ENCODE measurements at places on chromosomes 4 and X.

- ATAC-seq = no peak
Observed at GRCh38 chr4:149403081-149403480, 412.6 kb downstream of the IQCM start.

DNA sequence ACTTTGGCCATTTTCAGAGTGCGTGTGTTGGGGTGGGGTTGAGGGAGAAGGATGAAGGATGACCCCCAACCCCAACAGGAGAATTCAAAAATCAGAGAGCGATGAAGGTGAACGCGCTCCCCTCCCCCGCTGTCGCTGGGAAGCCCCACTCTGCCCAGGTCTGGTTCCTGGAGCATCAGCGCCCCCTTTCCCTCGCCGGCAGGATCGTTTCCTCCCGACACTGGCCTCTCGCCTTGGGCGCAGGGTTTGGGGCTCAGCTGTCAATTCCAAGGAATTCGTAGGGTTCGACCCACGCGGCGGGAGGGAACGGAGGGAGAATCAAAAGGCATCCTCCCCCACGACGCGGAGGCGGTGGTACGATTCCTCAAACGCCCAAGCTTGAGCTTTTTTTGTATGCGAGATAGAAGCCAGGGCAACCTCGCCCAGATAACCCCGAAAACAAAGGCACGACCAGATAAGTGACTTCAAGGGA, 1.0 kb upstream of the PDGFRA start:
- ATAC-seq = peak; percentile 77

- ATAC-seq = no peak
Observed at GRCh38 chr4:63717384-63717783, 691.9 kb downstream of the TECRL start.

GRCh38 chrX:123990602-123991001, 29.1 kb downstream of the STAG2 start:
- no peak for ATAC-seq

DNA sequence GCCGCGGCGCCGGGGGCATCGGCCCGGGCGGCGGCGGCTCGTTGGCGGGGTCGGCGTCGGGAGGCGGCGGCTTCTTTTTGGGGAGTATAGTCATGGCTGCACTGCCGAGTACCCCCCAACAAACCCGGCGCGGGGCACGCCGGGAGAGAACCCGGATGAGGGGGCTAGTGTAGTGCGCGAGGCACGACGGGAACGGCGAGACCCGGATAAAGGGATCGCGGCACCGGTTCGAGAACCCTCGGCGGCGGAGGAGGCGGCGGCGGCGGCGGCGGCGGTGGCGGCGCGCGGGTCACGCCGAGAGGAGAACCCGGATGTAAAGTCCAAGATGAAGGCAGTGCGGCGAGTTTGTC, at the start of gene OTUD5:
Gene OTUD5, minus strand, starts transcription at position 131 of the 350 bp plus-strand sequence. Its CDS starts 37 bp downstream, at position 94.
- peak; percentile 46 for ATAC-seq

- ATAC-seq = no peak
Observed at GRCh38 chr4:115575851-115576250, 462.4 kb upstream of the NDST4 start.

DNA sequence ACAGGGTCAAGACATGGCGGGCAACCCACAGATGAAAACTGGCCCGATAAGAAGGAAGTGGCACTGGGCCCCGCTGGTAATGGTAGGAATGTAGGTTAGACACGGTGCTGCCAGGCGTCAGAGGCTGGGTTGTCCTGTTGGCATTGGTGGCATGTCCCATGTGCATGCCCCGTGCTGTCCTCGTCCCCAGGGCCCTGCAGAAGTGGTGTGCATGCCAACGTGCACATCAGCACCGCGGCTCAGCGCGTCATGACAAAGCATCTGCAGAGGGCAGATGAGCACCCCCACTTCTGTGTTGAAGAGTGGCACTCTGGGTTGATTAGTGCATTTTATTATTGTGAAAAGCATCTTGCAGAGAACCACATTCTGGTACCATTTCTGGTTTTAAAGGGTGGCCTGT, 35.6 kb downstream of the NELFA start:
- ATAC-seq = no peak

- ATAC-seq = peak; percentile 18
Observed at GRCh38 chr4:54659313-54659712, 1.6 kb downstream of the KIT start.

- no peak for ATAC-seq
Observed at GRCh38 chr4:5931526-5931925, 38.6 kb upstream of the CRMP1 start.

DNA sequence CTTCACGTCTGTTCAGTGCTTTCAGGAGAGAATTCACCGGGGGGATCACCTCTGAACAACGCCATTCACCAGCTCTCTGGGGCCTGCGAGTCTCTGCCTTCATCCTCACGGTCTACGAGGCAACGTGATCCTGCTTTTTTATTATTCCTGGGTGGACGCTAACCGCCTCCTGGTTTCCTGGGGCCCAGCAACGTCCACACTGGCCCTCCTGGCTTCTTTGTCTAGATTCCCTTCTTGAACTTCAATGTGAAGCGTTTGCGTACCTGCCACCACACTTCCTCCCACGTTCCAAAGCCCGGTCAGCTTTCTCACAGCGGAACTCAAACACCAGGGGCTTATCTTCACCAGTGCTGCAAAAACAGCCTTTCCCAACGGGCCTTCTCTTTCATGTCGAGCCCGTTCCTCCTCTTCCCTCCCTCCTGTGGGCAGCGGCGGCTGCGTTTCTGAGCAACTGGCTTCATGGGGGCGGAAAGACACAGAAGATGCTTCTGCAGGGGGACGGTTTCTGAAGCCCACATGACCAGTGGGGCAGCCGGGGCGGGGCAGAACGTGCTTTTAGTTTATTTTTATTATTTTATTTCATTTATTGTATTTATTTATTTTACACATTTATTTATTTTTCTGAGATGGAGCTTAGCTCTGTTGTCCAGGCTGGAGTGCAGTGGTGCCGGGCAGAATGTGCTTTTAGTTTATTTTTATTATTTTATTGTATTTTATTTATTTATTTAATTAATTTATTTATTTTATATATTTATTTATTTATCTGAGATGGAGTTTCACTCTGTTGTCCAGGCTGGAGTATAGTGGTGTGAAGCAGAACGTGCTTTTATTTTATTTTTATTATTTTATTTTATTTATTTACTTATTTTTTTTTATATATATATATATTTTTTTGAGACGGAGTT, 64.6 kb downstream of the CRLF2 start:
- ATAC-seq = no peak

DNA sequence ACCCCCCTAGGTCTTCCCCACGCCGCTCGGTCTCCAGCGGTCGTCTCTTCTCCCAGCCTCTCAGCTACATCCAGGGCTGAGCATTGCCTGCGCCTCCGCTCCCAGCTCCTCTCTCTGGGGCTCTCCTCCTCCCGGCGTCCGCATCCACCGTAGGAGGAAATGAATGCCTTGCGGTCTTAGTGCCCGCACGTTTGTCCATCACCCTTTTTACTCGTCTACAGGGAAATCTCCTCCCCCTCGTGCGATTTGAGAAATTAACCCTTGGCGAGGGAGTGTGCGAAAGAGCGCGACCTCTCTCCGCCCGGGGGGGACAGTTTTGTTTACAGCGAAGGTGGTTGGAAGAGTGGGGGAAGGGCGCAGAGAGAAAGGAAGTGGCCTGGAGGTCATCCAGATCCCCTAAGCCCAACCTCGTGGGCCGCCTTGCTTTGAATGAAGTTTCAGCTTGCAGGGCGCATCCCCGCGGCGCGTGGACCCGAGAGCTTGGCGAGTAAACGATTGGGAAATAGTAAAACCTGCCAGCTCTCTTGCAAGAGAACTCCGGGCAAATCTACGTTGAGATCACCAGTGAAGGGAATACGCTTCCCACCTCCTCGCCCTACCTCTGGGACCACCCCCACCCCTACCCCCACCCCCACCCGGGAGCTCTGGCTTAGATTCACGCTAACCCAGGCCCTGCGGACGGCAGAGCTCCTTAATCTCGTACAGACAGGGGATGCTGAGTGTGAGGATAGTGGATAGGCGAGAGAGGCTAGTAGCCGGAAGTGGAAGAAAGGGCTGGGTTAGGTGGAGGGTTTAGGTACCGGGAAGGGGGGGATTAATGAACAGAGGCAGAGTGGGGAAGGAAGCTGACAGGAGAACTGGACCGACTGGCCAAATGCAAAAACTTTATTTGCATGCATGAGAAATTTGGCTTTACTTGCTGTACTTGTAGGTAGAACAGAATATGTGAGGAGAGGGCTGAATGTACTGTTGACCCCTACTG, at the start of gene ELOVL6:
Gene ELOVL6, minus strand, starts transcription at position 181 of the 982 bp plus-strand sequence. CDS start 280 bp downstream, outside the sequence.
- ATAC-seq = peak; percentile 76

DNA sequence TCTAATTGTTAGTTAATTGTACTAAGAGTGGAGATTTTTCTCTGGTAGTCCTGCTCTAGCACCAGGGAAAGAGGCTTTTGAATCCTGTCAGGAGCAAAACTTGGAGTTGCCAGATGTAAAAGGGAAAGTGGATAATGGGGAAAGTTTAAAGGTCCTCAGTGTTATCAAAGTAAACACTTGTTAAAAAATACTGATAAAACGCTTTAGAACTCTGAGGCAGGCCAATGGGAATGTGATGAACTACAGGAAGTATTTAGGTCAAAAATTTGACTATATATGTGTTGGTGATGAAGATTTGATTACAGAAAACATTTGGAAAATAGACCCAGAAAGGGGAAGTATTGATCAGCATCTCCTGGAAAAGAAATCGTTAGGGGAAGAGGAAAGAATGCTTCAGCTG, 32.8 kb downstream of the SERPINA7 start:
- no peak for ATAC-seq

GRCh38 chr4:146472404-146472803, 49.3 kb downstream of the SLC10A7 start:
- no peak for ATAC-seq

DNA sequence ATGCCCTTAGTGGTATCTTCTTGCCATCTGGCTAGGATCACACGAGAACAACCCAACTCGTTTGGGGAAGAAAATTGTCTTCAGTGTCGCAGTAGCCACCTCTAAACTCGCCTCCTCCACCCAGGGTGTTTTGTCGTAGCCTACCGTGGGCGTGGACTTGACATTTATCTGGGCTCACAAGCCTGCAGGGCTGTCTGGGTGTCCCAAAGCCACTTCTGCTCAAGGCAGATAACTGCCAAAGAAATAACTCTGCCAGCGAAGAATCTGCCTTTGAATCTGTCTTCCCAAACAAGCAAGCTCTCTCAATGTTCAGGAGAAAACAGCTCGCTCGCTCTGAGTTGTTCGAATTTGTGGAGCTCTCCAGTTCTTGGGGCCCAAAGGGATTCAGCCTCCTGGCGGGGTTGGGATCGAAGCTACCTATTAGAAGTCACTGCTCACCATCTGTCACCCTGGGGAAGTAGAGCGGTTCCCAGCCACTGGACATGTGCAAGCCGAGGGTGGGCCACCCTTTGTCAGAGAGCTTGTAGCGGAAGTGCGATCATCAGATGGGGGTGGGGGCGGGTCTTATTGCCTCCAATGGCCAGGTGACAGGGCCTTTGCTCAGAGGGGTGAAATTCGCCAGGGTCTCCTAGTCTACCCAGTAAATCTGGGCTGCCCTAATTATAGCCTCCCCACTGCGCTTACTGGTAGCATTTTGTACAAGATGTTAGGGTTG, 14.8 kb downstream of the BLOC1S4 start:
- no peak for ATAC-seq

DNA sequence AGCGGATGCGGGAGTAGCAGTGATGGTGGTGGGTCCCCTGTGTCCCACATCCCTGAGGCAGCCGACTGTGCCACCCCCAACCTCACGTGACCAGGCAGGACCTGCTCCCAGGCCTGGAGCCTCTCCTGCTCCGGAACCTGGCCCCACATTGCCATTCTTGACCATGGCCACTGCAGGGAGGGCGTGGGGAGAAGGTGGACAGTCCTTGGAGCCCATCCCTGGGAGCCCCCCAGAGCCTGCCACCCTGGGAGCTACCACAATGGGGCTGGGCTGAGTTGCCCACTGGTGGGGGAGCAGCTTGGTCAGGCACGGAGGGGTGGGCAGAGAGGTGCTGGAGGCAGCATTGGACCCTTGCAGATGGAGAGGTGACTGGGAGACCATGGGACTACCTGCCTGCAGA, 36.8 kb downstream of the TMPRSS11A start:
- ATAC-seq = no peak
